ENCODE measurements at places on chromosomes 11 and 22.

DNA sequence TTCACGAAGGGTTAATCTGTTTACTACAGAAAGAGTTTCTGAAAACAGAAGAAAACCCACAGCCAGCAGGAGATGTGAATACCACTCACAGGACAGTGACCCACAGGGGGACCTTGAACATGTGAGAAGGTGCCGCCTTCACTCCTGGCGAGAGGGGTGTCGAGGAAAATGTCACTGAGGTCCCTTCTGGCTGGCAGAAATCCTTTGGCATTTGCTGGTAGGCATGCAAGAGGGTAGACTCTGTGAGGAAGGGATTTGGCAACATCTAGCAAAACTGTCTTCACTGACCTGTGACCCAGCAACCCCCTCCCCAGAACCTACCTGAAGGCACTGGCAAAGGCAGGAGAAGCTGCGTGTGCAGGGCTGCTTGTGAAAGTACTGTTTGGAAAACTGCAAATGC, 8.6 kb downstream of the KCNQ1 start:
- no peak for DNase-seq

DNA sequence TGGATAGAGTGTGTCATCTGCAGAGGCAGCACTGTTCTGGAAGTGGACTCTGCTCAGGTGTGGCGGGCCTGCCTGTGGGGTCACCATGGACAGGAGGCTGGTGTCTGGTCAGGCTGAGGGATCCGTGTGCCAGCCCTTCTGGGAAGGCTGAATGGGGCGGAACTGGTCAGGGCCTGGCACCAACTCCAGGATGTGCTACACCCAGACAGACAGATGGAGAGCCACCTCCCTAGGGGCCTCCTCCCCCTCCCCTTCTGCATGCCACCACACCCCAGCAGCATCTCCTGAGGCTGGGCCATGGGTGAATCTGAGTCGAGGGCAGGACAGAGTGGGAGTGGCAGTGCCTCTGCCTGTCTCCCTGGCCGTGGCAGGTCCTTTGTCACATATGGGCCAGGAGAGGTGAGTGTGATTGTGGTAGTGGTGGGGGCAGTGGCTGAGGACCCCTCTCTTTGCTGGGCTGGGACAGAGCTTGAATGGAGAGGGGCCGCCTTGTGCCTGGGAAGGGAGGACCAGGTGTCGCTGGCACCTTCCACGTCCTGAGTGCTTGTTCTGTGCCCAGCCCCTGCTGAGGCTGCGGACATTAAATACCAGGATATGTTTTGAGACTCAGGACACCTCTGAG, 29.1 kb downstream of the ST3GAL4 start:
- DNase-seq, result no peak

- DNase-seq, result no peak
Measured at GRCh38 chr22:19703869-19704268, 10.4 kb upstream of the SEPTIN5 start.

GRCh38 chr11:97409141-97409540, 1019.3 kb downstream of the JRKL start:
- DNase-seq, result no peak

DNA sequence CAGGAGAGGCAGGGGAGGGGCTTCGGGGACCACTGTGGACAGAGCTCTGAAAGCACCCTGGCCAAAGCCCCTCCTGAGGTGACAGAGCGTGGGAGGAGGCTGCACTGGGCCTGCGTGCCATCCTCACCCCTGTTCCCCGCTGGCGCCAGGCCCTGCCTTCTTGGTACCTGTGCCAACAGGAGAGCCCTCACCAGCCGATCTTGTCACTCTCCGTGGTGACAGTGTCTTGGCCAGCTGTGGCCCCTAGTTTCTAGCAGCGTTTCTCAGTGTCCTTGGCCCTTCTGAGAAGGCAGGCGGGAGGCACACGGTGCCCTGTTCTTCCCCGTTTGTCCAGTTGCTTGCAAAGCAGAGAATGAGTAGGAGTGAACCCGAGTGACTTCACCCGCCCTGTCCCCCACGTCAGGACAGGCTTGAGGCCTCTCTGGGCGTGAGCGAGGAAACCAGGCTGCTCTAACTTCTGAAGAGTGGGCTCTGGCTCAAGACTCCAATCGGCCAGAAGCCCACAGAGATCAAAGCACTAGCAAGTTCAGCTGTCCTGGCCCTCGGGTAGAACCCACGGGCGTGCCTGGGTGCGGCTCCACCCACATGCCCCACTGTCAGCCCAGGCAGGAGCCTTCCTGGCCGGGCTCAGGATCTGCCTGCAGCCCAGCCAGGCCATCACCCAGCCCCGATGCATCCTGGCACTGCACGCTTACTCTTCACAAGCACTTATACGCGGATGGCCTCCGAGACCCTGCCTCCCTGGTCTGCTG, 60.2 kb upstream of the EMID1 start:
- no peak for DNase-seq

DNA sequence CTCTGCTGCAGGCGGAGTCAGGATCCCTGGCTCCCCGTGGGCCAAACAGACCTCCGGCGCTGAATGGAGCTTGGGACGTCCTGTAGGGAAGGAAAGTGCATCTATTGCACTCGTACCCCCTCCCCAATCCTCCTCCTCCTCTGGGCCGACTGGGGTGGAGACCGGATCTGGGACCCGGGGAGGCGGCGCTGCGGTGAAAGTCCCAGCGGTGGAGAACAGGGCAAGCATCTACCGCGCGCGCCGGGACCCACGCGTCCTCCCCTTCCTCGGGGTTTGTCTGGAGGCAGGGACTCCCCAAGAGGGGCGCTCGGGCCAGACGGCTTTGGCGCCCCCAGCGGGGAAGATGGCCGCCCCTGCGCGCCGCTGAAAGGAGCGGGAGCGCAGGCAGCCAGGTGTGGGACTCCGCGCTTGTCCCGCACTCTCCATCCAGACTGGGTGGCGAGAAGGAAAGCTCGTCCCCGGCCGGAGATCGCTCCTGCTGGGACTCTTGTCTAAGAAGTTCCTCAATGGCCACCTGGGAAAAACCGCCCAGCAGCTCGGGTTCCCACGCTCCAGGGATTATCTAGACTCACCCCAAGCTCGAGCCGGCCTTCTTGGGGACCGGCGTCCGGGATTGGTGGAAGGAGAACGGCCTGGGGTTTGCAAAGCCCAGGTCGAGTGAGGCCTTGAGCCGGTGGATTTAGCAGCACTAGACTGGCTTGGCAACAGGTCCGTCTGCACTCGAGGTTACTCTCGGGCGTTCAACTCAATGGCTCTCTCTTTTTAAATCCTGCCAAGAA, 718 bp downstream of the FADS2 start:
- no peak for DNase-seq

DNA sequence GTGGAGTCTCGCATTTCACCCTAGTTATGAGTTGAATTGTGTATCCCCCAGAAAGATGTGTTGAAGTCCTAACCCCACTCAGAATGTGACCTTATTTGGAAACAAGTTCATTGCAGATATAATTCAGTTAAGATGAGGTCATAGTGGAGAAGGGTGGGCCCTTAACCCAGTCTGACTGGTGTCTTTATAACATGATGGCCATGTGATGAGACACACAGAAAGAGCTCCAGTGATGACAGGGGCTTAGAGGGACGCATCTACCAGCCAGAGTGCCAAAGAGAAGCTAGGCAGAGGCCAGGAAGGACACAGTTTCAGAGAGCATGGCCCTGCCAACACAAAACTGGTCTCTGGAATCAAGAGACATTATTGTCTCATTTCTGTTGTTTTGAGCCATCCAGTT, 50.3 kb downstream of the LARGE1 start:
- DNase-seq, result no peak

GRCh38 chr11:14538271-14538925, 18.2 kb upstream of the PSMA1 start:
- no peak for DNase-seq

GRCh38 chr22:35457729-35458546, 58.0 kb downstream of the MCM5 start:
- DNase-seq, result no peak

DNA sequence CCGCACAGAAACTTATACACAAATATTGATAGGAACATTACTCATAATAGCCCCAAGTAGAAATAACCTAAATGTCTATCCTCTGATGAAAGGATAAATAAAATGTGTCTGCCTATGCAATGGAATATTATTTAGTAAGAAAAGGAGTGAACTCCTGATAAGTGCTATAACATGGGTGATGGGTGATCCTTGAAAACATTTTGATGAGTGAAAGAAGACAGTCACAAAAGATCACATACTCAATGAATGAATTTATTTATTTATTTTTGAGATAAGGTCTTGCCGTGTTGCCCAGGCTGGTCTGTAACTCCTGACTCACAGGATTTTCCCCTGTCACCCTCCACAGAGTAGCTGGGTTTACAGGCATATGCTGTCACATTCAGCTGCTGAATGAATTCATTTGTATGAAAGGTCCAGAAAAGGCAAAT, 17.3 kb downstream of the RNF121 start:
- DNase-seq, result no peak

DNA sequence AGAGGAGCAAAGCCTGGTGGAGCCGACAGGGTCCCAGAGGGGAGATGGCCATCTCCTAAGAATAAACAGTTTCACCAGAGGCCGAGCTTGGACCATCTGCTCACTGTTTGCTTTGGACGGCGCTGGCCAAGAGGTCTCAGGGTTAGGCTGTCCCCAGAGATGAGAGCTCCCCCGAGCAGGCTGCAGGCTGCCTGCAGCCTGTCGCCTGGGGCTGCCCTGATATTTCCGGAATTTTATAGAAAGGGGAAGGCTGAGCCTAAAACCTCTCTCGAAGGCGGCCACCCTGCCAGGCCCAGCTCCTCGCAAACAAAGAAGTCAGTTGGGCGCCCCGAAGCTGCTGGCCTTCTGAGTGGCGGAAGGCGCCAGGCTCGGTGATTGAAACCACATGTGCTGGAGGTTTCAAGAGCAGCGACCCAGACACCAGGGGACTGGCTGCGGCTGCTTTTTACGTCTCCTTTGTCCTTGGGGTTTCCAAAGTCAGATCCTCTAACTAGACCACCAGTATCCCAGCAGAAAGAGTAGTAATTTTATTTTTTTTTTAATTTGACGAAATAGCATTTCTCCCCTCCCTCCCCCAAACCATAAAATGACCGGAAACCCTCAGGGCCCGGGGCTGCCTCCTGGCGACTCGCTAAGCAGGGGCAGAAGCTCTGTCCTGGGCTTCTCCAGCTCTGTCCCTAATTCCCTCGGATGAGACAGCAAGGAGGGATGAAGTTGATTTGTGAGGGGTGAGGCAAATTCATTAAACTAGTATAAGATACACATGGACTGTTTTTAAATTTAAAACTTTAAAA, 57.4 kb downstream of the CLMP start:
- DNase-seq, result no peak

GRCh38 chr22:24424001-24424900, 3.1 kb upstream of the ADORA2A start:
- DNase-seq, result no peak

DNA sequence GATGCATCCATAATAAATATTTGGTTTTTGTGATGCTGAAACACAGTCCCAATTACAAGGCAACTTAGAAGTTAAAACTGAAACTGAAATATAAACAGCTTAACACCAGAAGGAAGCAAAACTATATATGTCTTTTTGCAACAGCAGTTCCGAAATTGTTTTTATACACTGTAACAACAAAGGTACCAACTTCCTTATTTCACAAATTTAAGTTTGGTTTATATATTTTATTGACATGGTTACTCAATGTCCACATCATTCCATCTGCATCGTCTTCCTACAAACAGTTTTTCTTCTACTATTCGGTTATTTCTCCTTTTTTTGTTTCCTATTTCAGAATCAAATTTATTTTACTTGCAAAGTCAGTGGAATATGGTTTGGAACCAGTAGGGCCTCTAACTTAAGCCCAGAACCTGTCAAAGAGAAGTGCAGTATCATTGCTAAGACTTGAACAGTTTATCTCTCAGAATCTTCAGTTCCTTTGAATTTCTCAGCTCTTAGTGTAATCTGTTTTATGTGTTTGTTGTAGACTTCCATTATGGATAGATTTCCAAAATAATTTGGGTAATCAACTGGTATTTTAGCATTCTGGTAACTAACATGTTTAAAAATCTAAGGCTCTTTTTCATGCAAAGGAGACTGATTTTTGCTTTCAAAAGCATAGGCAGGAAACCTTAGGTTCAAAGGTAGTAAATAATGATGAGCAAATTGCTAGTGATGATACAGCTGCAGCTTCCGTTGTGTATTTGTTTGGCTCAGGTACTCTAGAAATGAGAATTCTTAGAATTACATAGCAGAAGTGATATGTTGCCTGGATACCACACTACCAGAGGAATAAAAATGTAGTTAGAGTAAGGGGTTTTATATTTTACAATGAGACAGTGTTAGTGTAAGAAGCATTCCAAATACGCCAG, 8.2 kb upstream of the HSPA8 start:
- no peak for DNase-seq

GRCh38 chr22:20523086-20523983, 15.9 kb downstream of the MED15 start:
- DNase-seq, result no peak

DNA sequence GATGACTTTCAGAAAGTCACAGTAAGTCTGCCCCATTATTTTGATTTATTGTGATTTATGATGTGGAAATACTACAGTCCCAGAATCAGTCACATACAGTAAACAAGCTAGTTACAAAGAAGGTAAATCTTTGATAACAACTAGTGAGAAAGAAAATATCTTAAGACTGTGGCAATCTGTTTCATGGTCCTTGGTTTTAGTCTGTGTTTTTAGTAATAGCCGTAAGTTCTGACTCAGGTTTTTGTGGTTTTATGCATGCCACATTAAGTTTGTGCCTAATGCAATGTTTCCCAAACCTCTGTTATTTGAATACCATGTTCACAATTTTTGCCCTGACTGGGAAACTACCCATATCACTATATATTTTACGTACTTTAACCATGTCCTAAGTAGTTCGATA, 6.7 kb downstream of the CEP295 start:
- no peak for DNase-seq

- DNase-seq, result no peak
Measured at GRCh38 chr11:27443746-27444507, 28.7 kb downstream of the LGR4 start.

DNA sequence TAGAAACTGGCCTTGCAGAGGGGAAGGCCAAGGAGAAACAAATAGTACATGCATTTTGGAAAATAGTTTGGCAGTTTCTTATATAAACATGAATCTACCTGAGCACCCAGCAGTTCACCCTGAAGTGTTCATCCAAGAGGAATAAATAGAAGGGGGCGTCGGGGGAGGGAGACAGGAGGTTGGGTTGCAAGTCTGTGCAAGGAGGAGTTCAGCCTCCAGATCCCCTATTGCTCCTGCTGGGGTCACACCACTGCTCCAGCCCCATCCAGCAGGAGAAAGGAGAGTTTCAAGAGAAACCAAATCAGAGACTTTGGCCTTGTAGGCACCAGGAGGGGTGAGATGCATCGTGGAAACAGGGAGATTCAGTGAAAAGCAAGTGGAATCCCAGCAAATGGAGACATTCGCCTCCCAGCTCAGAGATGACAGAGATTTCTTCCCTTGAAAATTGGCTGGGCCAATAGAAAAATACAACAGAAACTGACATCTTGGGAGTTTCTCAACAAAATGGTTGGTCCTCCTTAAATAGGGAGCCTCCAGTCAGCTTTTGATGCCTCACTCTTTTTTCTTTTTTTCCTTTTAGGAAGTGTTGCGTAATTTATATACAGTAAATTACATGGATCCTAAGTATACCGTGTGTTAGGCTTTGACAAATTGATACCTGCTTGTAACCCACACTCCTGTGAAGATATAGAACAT, 34.1 kb downstream of the OTOG start:
- DNase-seq, result no peak

GRCh38 chr11:64999478-64999877, 2.7 kb upstream of the BATF2 start:
- no peak for DNase-seq
